ENCODE measurements at places on chromosomes 7 and 10.

DNA sequence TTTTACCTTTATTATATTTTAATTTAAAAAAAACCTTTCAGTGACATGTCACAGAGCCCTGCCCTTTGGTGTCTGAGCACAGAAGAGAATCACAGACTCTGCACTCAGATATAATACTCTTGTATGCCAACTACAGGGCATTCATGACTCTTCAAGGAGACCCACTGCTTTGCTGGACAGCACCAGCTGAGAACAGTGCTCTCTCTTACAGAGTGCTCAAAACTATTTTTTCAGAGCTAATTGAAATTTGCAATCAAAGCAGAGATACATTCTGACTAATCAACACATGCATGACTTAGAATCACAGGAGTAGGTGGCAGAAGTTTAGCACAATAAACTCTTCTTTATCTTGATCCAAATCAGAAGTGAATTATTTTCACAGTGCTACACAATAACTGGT lies 99.1 kb downstream of the OSBPL3 start:
- DNase-seq, result no peak

GRCh38 chr10:63376560-63377304 lies 89.0 kb downstream of the JMJD1C start:
- DNase-seq, result peak; percentile 58

DNA sequence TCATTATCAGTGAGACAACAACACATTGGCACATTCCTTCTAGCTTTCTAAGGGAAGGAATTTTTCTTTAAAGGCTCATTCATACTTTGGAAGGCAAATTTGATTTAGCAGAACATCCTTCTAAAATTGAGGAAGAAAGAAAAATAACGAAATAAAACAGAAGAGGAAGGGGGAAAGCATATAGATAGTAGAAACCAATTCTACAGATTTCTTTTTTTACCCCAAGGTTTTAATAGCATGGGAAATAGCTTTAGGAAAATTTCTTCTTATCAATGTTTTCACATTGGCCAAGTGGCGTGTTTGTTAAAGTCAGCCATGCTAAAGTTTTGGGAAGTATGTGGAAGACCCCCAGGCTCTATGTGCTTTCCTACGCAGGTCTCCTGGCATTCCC lies 35.7 kb downstream of the MACROH2A2 start:
- DNase-seq, result no peak

- no peak for DNase-seq
These were observed 3.0 kb downstream of the ZFAND2A start for GRCh38 chr7:1156782-1157535.

DNA sequence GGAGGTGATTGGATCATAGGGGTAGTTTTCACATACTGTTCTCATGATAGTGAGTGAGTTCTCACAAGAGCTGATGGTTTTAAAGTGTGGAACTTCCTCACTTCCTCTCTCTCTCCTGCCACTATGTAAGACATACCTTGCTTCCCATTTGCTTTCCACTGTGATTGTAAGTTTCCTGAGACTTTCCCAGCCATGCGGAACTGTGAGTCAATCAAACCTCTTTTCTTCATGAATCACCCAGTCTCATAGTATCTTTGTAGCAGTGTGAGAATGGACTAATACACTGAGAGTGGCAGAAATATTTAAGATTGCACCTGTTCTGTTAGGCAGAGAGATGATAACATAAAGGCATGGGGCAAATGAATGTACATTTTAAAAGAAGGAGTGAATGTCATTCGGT lies 507.8 kb downstream of the SORCS3 start:
- DNase-seq, result no peak

DNA sequence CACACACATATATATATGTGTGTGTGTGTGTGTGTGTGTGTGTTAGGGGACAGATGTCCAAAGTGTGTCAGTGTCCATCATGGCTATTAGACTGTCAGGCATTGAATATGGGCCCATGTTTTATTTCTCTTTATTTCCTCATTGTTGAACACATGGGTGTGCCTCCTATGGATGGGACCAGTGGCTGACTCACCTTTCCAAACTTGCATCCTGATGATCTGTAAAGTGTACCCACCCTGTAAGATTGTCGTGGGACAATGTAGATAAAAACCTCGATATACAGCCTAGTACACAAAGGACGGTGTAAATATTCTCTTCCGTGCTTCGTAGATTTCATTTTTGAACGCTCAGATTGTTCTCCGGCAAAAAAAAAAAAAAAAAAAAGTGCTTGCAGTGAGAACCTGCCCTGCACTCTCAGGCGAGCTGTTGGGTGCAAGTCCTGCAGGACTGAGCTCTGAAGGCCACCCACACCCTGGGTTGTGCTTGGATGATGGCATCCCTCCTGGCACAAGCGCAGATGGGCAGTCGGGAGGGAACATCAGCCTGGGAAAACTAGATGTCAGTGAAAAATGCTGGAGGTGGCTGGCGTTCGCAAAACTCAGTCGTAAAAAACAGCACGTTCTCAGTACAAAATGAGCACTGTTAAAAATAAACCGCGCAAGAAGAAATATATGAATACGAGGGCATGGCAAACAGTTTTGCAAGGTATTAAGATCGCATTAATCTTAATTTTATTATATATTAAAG lies 166.9 kb downstream of the CUX1 start:
- DNase-seq, result no peak

GRCh38 chr7:79933144-79933543 lies 201.5 kb upstream of the GNAI1 start:
- no peak for DNase-seq

- no peak for DNase-seq
These were observed 51.6 kb upstream of the MGMT start for GRCh38 chr10:129415215-129416140.

- DNase-seq, result no peak
These were observed 10.4 kb upstream of the OCM2 start for GRCh38 chr7:98000356-98000755.

DNA sequence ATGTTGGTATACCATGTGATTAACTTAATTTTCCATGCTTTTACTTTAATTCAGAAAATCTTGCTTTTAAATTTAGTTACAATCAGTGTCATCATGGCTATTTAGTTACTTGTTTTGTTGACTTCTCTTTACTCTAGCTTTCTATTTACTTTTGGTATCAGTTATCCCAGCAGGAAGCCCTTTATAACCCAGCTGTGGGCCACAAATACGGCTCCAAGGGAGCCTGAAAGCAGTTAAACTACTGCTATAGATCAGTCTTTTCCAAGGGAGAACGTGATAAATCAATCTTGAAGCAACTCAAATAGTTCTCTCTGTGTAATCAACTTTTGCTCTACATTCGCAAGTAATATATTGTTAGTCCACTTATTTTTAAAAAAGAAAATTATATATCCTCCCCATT lies 287.4 kb downstream of the CACNA2D1 start:
- DNase-seq, result no peak

DNA sequence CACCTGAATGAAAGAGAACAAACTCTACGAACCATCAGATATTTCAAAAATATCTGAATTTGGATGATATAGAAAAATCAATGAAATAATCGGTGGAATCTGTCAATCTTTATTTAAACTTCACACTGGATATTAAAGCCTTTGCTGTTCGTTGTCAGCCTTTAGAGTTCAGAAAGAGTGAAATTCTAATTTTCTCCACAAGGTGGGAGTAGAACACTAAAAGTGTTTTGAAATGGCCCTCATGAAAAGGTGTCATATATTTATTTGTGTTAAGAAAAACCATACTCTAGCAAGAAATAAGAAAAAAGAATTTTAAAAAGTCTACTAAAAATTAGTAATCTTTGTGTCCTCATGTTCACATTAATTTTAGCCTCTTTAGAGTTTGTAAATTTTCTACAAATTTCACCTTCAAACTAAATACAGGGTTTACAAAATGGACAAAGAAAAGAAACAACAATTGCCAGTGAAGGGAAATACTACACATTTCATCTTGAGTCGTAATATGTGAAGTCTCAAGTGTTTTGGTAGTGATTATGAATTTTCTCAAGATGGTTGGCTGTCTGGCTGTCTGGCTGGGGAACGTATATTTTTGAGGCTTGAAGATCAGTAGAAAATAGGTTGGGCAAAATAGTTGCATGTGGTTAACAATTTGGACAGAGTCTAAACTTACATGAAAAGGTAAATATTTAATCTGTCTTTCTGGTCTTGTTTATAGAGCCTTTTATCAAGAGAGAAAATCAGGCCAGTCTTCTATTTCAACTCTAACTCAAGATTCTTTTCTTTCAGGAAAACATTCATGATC lies 43.7 kb downstream of the DNAJB9 start:
- peak; percentile 47 for DNase-seq

DNA sequence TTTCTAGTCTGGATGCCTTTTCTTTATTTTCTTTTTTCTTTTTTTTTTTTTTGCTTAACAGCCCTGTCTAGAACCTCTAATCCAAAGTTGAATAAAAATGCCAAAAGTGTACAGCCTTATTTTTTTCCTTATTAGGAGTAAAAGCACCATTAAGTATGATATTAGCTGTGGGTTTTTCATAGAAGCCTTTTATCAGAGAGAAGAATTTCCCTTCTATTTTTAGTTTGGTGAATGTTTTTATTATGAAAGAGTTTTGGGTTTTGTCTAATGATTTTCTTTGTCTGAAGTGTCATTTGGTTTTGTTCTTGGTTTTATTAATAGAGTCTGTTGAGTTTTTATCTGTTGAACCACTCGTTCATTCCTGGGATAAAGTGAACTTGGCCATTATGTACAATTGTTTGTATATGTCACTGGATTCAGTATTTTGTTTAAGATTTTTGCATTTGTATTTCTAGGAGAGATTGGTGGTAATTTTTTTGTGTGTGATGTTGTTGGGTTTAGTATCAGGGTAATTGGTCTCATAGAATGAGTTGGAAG lies 49.5 kb downstream of the PALS2 start:
- DNase-seq, result no peak

DNA sequence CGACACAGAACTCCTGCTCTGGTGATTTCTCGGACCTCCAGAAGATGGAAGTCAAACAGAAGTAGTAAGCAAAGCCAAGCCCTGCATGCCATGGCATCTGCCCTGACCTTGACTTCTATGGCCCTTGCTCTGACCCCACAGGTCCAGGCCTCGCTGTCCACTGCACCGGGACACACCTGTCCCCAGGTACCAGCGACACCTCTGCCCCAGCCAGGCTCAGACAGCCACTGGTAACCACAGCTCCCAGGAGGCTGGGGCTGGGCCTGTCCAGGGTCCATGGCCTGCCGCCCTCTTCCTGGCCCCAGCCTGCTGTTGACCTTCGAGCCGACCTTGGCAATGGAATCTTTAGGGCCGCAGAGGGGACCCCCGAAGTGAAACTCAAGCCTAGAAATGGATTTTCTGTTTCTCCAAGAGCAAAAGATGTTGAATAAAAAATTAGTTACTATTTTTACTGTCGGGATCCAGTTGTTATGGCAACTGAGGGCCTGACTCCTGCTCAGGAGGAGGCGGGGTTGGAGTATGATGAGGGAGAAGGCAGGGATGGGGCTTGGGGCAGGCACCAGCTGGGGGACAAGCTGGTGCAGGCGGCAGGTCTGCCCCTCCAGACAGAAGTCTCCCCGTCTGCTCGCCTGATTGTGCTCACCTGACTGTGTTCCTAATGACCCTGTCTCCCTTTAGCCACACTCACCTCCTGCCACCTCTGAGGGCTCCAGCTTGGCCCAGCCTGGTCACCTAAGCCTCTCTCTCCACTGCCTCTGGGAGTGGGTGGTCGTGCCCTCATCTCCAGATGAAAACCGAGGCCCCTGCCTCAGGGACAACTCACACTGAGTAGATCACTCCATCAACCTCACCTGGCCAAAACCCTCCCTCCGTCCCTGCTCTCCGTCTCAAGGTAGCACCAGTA lies 4.1 kb upstream of the MMD2 start:
- no peak for DNase-seq

- no peak for DNase-seq
These were observed 57.6 kb upstream of the NANOS1 start for GRCh38 chr10:118971876-118972275.

DNA sequence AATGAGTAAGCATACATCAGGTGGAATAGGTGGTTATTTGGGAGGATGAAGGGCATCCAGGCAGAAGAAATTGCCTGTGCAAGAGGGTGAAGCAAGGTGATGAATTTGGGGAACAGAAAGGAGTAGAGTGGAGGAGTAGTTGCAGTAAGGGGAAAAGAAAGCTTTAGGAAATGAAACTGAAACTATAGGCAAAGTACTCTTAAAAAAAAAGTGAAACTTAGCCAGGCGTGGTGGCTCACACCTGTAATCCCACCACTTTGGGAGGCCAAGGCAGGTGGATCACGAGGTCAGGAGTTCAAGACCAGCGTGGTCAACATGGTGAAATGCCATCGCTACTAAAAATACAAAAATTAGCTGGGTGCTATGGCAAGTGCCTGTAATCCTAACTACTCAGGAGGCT lies 17.6 kb downstream of the NUP205 start:
- DNase-seq, result no peak

DNA sequence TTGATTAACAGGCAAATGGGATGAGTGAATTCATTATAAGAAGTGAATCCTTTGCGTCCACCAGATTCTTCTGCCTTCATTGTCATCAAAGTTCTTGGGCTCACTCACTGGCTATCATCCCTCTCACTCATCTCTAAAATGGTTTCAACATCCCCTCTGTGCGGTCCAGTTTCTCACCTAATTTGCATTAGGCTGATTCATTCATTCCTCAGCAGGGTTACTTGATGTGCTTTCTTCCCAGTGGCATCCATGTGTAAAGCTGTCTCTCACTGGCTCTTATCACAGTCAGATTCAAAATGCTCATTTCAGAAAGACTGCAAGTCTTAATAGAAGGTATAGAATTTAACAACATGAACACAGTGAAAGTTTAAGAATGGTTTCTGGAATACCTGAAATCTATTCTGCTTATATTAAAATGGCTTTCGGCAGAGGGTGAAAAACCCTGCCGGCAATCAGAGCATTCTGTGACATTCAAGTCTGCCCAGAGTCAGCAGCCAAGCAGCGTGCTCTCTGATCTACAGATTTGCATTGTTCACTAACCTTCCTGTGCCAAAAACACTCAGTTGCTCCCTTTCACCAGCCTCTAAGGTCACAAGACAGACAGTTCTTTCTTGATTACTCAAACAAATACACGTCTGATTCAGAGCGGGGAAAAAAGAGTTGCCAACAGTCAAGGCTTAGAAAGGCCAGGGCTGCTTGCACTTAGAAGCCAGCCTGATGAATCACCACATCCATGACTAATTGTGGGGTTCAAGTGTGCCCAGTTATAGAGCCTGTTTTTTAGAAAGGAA lies 106.7 kb downstream of the TES start:
- DNase-seq, result peak; percentile 91

- no peak for DNase-seq
These were observed 90.1 kb downstream of the FAM53B start for GRCh38 chr10:124653811-124654651.

GRCh38 chr10:124001391-124002148 lies 91.8 kb downstream of the CHST15 start:
- DNase-seq, result no peak

GRCh38 chr10:31706464-31707092 lies 222.1 kb downstream of the ARHGAP12 start:
- DNase-seq, result no peak

GRCh38 chr10:71638064-71638821 lies 81.3 kb downstream of the C10orf105 start:
- no peak for DNase-seq

DNA sequence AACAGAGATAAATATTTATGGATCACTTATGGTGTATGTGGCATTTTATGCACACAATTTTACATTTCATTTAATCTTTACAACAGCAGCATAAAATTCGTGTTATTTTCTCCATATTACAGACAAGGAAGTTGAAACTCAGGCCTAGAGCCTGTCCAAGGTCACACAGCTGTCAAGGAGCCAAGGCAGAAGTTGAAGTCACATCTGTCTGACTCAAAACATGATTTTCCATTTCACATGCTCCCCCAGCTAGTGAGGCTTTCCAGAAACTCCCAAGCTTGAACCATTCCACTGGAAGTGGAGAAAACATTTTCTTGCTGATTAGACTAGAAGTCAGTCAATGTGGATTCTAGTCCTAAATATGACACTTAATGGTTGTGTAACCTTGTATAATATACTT lies 110.5 kb downstream of the HECTD2 start:
- DNase-seq, result no peak

GRCh38 chr10:8085251-8085650 lies 30.8 kb downstream of the GATA3 start:
- DNase-seq, result no peak

All from AG08395 (cell line).